ENCODE measurements at places on chromosomes 3 and 15. TPM values are rescaled to one million over a fixed set of nuclear protein-coding genes. Genes with fewer than 3 reads are reported as not detected.

RYR3 gene
- total RNA-seq = not detected

SLC28A1 gene
- not detected for total RNA-seq

ISLR2 gene
- 0.13 TPM for total RNA-seq

SAMMSON gene
- not detected for total RNA-seq

CFAP44 gene
- total RNA-seq = 0.53 TPM

EFL1 gene
- 23.5 TPM for total RNA-seq

INSYN1 gene
- not detected for total RNA-seq

EBLN2 gene
- 1.4 TPM for total RNA-seq
